ENCODE measurements at places on chromosomes 11 and 22.

GRCh38 chr11:86999859-87000753 lies 37.6 kb upstream of the TMEM135 start:
- H3K27me3 ChIP-seq: no peaks in the 10 kb centered on the region
- no peaks in the 10 kb centered on the region for H3K4me1 ChIP-seq
- H3K27ac ChIP-seq: no peak overlapping the region
- H3K36me3 ChIP-seq: no peaks in the 10 kb centered on the region

GRCh38 chr22:21659864-21660525 lies 5.8 kb upstream of the PPIL2 start:
- no peaks in the 10 kb centered on the region for H3K27me3 ChIP-seq
- no peak for DNase-seq
- peaks cover 17% of the 10 kb centered on the region for H3K4me1 ChIP-seq
- H3K4me3 ChIP-seq: no peak overlapping the region
- no peaks in the 10 kb centered on the region for H3K36me3 ChIP-seq
- H3K27ac ChIP-seq: no peak overlapping the region

DNA sequence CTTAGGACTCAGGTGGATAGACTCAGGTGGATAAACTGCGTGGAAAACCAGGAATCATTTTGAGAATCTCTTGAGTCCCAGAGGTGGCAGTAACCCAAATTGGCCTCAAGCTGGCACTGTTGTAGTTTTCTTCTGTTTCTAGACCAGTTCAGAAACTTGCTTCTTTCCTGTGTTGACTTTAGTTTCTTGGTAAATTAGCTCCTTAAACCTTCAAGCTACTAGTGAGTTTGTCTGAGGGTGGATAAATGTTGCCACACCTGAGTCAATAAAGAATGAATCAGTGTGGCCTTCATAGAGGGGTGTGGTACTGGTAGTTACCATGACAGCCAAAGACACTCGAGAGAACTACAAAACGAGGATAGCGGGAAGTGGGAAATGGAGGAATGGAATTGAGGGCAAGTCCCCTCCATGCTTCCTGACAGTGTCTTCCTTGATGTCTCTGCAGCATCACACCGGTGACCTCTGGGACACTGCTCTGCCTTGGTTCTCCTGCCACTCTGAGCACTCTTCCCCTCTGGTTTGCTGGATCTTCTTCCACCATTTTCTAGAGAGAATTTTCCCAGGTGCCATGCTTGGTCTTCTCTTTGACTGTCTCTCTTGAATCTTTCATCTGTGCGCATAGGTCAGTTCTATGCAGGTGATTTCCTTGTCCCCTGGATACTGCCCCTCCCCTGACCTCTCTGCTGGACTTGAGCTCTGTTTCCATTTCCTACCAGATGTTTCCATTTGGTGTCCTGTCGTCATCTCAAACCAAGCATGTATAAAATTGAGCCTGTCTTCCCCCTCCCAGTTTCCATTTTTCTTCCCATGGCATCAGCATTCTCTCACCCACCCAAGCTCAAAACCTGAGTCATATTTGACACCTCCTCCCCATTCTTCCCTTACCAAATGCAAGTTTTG lies 7.2 kb downstream of the POLD4 start:
- H3K27ac ChIP-seq: peak overlapping the region; percentile 75
- H3K4me1 ChIP-seq: peaks cover 61% of the 10 kb centered on the region
- H3K27me3 ChIP-seq: no peaks in the 10 kb centered on the region
- DNase-seq: no peak

GRCh38 chr11:29879560-29879959 lies 137.3 kb downstream of the KCNA4 start:
- no peaks in the 10 kb centered on the region for H3K4me1 ChIP-seq
- no peaks in the 10 kb centered on the region for H3K36me3 ChIP-seq
- H3K4me3 ChIP-seq: no peak overlapping the region
- H3K27ac ChIP-seq: no peak overlapping the region
- no peak for DNase-seq
- no peaks in the 10 kb centered on the region for H3K27me3 ChIP-seq

- peak overlapping the region; percentile 28 for H3K4me3 ChIP-seq
- no peak for DNase-seq
- H3K27me3 ChIP-seq: no peaks in the 10 kb centered on the region
Observed at GRCh38 chr11:88301488-88302140, 35.9 kb downstream of the CTSC start.

DNA sequence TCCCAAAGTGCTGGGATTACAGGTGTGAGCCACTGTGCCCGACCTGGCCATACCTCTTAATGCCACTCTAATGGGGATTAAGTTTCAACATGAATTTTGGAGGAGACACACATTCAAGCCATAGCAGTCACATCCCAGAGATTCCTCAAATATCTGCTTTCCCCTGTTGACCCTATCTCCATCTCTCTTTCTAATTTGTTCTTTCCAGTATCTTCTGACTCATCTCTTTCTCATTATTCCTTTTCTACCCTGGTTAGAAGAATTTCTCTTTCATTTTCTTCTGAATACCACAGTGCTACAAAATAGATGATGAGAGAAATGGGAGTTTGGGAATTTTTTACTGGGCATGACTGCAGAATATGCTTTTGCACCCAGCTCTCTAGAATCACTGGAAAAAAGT lies 5.1 kb downstream of the OR10V1 start:
- peaks cover 13% of the 10 kb centered on the region for H3K27me3 ChIP-seq
- no peak for DNase-seq
- H3K4me1 ChIP-seq: no peaks in the 10 kb centered on the region
- no peaks in the 10 kb centered on the region for H3K36me3 ChIP-seq
- no peak overlapping the region for H3K27ac ChIP-seq

- H3K27me3 ChIP-seq: peaks cover 9% of the 10 kb centered on the region
- H3K36me3 ChIP-seq: no peaks in the 10 kb centered on the region
- H3K27ac ChIP-seq: no peak overlapping the region
Observed at GRCh38 chr11:27158456-27159334, 118.1 kb downstream of the BBOX1 start.

- DNase-seq: no peak
- no peak overlapping the region for H3K27ac ChIP-seq
- H3K27me3 ChIP-seq: no peaks in the 10 kb centered on the region
- no peaks in the 10 kb centered on the region for H3K36me3 ChIP-seq
Observed at GRCh38 chr22:23777776-23778576, 5.3 kb downstream of the MMP11 start.

DNA sequence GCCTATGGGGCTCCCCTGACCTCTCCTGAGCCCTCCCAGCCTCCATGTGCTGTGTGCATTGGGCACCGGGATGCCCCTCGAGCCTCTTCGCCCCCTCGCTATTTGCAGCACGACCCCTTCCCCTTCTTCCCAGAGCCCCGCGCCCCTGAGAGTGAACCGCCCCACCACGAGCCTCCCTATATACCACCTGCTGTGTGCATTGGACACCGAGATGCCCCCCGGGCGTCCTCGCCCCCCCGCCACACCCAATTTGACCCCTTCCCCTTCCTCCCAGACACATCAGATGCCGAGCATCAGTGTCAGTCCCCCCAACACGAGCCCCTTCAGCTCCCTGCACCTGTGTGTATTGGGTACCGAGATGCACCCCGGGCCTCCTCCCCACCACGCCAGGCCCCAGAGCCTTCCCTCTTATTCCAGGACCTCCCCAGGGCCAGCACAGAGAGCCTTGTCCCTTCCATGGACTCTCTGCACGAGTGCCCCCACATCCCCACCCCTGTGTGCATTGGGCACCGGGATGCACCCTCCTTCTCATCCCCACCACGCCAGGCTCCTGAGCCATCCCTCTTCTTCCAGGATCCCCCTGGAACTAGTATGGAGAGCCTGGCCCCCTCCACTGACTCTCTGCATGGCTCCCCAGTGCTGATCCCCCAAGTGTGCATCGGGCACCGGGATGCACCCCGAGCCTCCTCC lies 28.8 kb downstream of the TRIOBP start:
- no peak for DNase-seq
- peaks cover 2% of the 10 kb centered on the region for H3K36me3 ChIP-seq
- peaks cover 2% of the 10 kb centered on the region for H3K4me1 ChIP-seq
- H3K27me3 ChIP-seq: no peaks in the 10 kb centered on the region
- no peak overlapping the region for H3K27ac ChIP-seq

- H3K4me3 ChIP-seq: no peak overlapping the region
- peaks cover 6% of the 10 kb centered on the region for H3K27me3 ChIP-seq
- no peaks in the 10 kb centered on the region for H3K4me1 ChIP-seq
Observed at GRCh38 chr22:39356464-39356863, 6.7 kb downstream of the SYNGR1 start.

GRCh38 chr11:101866619-101867491 lies 48.0 kb upstream of the CEP126 start:
- no peaks in the 10 kb centered on the region for H3K36me3 ChIP-seq
- peaks cover 9% of the 10 kb centered on the region for H3K27me3 ChIP-seq
- no peak overlapping the region for H3K27ac ChIP-seq
- H3K4me1 ChIP-seq: no peaks in the 10 kb centered on the region
- DNase-seq: no peak

- H3K27ac ChIP-seq: no peak overlapping the region
- no peaks in the 10 kb centered on the region for H3K27me3 ChIP-seq
- H3K4me1 ChIP-seq: peaks cover 20% of the 10 kb centered on the region
- H3K36me3 ChIP-seq: no peaks in the 10 kb centered on the region
Observed at GRCh38 chr11:11076276-11076675, 218.4 kb upstream of the ZBED5 start.

DNA sequence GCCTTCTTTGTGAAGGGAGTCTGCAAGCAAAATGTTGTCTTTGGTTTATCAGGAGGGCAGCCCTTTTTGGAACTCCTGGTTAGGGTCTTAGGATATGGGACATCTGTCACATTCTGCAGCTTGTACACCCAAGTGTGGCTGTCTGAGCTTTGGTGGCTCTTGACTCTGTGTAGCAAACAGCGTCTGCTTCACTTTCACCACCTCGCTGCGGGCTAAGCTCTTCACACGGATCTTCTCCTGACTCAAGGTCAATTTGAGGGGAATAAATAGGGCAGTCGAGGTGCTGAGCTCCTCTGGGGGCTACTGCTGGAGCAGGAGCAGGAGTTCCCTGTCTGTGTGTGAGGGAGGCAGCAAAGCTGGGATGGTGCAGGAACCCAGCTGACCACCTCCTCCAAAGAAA lies 10.6 kb downstream of the MICAL2 start:
- no peak overlapping the region for H3K4me3 ChIP-seq
- peaks cover 67% of the 10 kb centered on the region for H3K4me1 ChIP-seq
- DNase-seq: no peak
- no peak overlapping the region for H3K27ac ChIP-seq
- H3K27me3 ChIP-seq: no peaks in the 10 kb centered on the region

DNA sequence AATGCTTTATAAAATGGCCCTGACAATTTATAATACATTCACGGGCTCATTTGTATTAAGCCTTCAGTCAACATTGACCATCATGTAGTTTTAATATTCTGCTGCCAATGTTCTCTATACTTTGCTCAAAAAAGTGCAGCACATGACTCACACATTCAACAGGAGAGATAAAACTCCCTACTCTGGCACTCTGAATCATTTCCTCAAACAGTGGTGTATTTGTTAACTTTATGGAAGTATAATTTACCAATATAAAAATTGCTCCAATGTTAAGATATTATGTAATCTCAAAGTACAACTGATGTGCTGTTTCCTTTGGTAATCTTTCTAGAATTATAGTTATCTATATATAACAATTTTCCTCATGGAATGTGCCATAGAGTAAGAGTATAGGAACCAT lies 39.9 kb downstream of the MAML2 start:
- DNase-seq: no peak
- peak overlapping the region; percentile 36 for H3K27ac ChIP-seq
- no peaks in the 10 kb centered on the region for H3K27me3 ChIP-seq
- peaks cover 49% of the 10 kb centered on the region for H3K36me3 ChIP-seq
- H3K4me3 ChIP-seq: no peak overlapping the region

- no peak overlapping the region for H3K27ac ChIP-seq
- peaks cover 68% of the 10 kb centered on the region for H3K27me3 ChIP-seq
- no peak overlapping the region for H3K4me3 ChIP-seq
- H3K36me3 ChIP-seq: no peaks in the 10 kb centered on the region
- DNase-seq: no peak
- no peaks in the 10 kb centered on the region for H3K4me1 ChIP-seq
Observed at GRCh38 chr11:69892237-69892985, 73.2 kb upstream of the FGF3 start.

GRCh38 chr22:32830473-32830872 lies 29.0 kb downstream of the TIMP3 start:
- H3K27ac ChIP-seq: no peak overlapping the region
- no peak overlapping the region for H3K4me3 ChIP-seq
- no peak for DNase-seq
- no peaks in the 10 kb centered on the region for H3K36me3 ChIP-seq

DNA sequence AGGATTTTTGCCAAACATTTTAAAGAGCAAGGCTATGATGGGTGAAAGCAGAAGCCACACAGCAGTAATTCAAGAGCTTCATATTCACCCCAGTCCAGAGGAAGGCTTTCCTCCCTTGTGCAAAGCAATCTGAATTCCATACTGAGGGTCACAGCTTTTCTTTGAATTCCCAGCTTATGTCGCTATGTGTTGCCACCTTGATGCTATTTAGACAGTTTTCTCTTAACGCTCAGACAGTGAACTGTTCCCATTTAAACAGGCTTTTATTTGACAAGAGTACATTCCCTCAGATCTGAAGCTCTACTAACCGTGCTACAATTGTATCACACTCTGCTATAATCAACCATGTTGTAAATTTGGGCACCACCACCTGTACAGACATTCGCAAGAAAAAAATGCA lies 279.7 kb downstream of the CADM1 start:
- H3K27ac ChIP-seq: no peak overlapping the region
- no peak for DNase-seq
- H3K36me3 ChIP-seq: no peaks in the 10 kb centered on the region
- no peak overlapping the region for H3K4me3 ChIP-seq
- peaks cover 14% of the 10 kb centered on the region for H3K27me3 ChIP-seq

DNA sequence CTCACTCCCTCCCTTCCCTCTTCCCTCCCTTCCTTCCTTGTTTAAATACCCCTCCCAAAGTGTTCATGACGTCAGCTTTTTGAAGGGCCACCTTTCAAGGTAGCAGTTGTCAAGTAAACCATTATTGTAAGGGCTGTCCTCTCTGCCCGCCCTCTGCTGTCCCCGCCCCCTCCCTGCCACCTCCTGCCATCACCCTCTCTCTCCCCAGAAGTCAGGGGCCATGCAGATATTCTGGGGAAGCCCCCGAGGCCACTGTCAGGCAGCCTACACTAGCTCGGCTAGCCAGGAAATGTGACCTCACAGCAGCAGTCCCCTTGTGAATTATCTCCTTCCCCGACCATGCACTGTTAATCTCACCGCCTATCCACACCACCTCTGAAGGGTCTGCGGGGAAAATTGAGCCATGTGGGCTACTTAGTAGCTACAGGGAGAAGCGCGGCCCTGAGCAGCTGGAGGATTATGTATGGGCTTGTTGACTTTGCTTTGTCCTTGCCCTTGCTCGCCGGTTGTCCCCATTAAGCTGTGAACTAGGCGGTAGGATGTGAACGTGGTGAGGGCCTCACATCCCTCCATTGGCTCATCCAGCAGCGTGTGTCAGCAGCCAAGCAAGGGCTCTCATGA lies 42.1 kb upstream of the ATXN10 start:
- H3K4me1 ChIP-seq: no peaks in the 10 kb centered on the region
- no peak overlapping the region for H3K4me3 ChIP-seq
- no peak for DNase-seq
- H3K36me3 ChIP-seq: no peaks in the 10 kb centered on the region
- H3K27me3 ChIP-seq: peaks cover 57% of the 10 kb centered on the region

- H3K4me3 ChIP-seq: no peak overlapping the region
- no peaks in the 10 kb centered on the region for H3K4me1 ChIP-seq
- DNase-seq: no peak
- no peak overlapping the region for H3K27ac ChIP-seq
Observed at GRCh38 chr11:15674756-15675155, 560.0 kb downstream of the INSC start.

Measured in activated T-cell treated with anti-CD3 and anti-CD28 coated beads, Interleukin-2, amount 50 U/mL, for 24 hours (primary cell).